ENCODE measurements at places on chromosomes 7 and 10.

DNA sequence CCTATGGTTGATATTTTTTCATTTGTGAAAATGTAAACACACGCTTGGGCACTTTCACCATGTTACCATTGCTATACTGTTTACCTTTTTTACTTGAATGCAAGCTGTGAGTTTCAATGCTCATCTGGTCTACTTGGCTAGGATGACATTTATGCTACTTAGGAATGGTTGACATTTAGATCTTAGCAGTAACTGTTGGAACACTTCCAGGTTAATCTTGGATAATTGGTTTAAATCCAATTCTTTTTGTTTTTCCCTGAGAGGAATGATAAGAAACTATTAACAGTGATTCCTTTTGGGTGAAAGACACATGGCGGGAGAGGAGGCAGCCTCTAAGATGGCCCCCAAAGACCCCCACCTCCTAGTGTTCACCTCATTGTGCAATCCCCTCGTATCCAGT is 51.4 kb upstream of the AMPH start:
- no peak for DNase-seq

- DNase-seq: no peak
These were observed 37.9 kb downstream of the VOPP1 start for GRCh38 chr7:55534262-55534915.

DNA sequence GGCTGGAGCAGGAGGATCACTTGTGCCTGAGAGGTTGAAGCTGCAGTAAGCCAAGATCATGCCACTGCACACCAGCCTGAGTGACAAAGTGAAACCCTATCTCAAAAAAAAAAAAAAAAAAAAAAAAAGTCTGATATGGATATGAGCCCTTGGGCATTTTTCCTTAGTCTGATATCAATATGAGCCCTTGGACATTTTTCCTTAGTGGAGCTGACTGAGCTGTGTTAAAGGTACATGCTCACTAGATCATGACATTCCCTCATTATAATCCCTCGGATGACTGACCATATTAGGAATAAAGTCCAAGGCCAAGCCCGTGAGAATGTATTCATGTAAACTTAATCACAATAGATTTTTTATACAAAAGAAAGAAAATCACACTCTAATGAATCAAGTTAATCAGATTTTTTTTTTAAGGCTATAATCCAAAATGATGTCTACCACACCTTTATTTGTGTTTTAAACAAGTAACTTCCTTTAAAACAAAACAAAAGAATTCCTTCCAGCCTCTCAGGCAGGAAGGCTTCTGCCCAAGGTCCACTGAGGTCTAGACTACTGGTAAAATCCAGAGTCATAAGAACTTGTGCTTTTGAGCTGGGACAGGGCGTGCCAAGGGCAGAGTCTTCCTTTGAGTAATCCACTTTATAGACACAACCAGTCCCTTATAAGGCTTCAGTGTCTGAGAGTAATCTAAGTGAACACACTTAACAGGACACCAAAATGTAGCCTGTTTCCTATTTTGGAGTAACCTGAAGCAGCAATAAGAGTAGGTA is 5.5 kb downstream of the PPA1 start:
- no peak for DNase-seq

- no peak for DNase-seq
These were observed 14.7 kb upstream of the CSGALNACT2 start for GRCh38 chr10:43123361-43124093.

- no peak for DNase-seq
These were observed 46.1 kb upstream of the SEPTIN7 start for GRCh38 chr7:35754741-35755140.

DNA sequence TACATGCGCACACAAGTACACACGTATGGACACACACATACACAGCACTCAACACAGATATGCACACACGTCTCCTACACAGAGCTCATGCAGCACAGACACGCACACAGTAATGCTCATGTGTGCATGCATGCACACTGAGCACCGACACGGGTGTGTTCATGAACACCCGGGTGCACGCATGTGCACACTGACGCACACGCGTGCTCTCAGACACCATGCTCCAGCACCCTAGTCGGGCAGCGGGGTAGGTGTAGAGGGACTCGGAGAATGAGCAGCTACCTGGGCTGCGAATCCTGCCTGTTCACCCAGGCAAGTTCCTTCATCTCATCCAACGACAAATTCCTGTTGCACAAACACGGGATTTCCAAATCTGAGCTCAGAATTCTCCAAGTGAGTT is 184.7 kb downstream of the MAD1L1 start:
- DNase-seq: no peak

GRCh38 chr10:97204826-97205679 is 19.3 kb upstream of the SLIT1 start:
- DNase-seq: no peak

- no peak for DNase-seq
These were observed 168.6 kb upstream of the ZMIZ1 start for GRCh38 chr10:78899996-78900714.

DNA sequence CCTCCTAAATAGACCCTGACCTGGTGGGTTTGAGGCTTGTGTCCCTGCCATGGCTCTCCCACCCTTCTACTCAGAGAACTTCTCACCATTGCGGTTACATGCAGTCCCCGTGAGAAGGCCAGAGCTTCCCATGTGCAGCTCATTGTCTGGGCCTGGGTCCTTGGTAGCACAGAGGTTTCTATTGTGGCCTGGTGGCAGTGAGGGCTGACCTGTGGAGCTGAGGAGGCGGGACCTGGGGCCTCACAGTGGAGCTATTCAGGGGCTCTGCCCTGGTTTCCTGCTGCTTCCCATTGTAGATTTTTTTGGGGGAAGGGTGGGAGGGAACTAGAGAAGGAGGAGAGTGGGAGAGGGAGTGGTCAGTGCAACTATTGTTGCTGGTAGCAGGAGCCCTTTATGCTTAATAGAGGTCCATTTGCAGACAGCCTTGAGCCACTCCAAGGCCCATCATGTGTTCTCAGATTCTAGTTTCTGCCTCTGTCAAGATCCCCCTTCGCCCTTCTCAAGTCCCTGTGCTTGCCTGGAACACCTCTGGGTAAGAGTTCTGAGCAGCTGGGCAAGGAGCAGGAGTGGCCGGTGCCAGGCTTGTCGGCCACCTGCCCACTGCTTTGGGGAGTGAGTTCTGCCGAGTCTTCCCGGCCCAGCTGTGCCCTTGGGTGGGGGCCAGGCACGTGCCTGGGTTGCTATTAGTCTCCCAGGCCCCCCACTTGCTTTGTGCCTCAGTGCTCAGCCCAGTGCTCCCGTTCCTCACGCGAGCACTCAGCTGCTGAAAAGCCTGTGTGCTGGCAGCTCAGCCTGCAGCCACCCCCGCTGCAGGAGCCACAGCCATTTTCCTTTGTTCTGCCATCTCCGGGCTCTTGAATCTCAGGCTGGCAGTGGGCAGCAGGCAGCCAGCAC is 10.7 kb downstream of the TSPAN14 start:
- no peak for DNase-seq

- DNase-seq: no peak
These were observed 28.9 kb downstream of the SKIDA1 start for GRCh38 chr10:21496343-21497176.

DNA sequence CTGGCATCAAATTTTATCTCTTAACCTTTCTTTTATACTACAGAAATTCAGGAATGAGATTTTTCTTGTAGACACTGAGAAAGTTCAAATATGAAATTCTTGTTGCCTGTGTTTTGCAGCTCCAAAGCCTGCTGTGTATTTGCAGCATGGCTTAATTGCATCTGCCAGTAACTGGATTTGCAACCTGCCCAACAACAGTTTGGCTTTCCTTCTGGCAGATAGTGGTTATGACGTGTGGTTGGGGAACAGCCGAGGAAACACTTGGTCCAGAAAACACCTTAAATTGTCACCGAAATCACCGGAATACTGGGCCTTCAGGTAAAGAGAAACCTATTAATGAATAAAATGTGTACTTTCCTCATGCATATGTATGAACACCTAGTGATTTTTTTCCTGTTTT is 24.8 kb downstream of the LIPK start:
- no peak for DNase-seq

- no peak for DNase-seq
These were observed 648.6 kb upstream of the GRM3 start for GRCh38 chr7:85995101-85995500.

- DNase-seq: no peak
These were observed 160.5 kb downstream of the TNS3 start for GRCh38 chr7:47421456-47421855.

DNA sequence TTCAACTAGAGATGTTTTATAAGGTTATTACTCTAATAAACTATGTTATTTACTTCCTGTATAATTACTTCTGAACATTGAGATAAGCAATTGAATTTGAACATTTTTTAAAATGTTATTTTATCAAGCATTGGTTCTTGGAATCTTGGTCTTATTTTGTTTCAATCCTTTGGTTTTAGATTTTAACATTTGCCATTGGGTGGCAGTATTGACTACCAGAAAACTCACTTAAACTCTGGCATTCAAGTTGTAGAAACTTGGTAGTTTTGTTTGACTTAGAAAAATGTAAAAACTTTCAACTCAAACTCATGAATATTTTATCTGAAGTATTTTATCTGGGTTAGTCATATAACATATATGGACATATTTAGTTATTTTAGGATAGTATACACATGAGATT is 48.1 kb downstream of the ATRNL1 start:
- DNase-seq: no peak

GRCh38 chr10:79239275-79239779 is 107.9 kb upstream of the PPIF start:
- no peak for DNase-seq

DNA sequence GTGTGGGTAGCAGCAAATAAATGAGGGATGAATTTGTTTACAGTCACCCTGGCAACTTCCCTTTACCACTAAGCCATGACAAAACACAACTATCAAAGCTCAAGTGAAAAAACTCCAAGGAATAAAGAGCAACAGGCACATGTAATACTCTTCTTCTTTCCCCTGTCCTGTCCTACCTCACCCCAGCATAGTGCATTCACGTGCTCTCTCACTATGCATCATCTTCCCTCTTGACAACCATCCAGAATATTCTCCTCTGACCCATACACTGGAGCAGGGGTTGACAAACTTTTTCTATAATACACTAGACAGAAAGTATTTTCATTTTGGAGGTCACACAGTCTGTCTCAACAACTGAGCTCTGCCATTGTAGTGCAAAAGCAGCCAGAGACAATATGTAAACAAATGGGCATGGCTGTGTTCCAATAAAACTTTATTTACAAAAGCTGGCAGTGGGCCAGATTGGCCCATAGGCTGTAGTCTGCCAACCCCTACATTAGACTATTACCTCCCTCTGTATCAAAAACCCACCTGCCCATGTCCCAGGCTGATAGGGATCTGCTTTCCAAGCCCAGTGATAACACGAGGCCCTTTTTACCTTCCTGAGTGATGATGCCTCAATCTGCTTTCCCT is 354.5 kb downstream of the FGFR2 start:
- DNase-seq: no peak

- no peak for DNase-seq
These were observed 4.6 kb downstream of the SEC23IP start for GRCh38 chr10:119896937-119897770.

- DNase-seq: no peak
These were observed 146.3 kb upstream of the CELF2 start for GRCh38 chr10:10871352-10871751.

DNA sequence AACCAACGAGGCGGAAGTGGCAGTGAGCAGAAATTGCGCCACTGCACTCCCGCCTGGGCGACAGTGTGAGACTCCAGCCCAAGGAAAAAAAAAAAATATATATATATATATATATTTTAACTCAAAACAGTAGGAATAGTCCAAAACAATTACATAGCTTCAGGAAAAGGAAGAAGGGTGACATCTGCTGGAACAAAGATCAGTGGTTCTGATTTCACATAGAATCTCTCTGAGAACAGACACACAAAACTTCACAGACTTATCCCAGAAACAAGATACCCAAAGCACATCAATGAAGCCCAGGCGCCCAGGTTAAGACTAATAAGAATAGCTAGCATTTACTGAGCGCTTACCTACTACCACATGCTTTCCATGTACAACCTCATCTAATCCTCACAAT is 45.0 kb downstream of the DNMBP start:
- no peak for DNase-seq

GRCh38 chr10:23326544-23327307 is 17.9 kb downstream of the C10orf67 start:
- no peak for DNase-seq

- no peak for DNase-seq
These were observed 112.2 kb downstream of the SEMA3C start for GRCh38 chr7:80806663-80807062.

DNA sequence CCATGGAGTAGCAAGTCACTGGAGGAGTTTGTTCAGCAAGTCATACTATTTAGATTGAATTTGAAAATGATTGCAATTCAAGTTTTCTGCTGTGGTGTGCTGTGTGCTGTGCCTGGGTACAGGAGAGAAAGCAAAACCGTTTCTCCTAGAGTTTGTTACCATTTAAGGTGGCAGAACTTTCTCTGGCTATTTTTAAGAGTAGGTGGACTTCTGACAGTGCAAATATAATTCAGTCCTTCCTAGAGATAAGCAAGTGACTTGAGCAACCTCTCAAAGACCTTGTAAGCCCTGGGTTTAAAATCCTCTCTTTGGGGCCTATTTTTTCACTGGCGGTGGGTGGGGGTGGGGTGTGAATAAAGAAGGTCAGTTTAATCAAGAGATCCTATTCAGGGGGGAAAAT is 42.9 kb upstream of the FGL2 start:
- no peak for DNase-seq

DNA sequence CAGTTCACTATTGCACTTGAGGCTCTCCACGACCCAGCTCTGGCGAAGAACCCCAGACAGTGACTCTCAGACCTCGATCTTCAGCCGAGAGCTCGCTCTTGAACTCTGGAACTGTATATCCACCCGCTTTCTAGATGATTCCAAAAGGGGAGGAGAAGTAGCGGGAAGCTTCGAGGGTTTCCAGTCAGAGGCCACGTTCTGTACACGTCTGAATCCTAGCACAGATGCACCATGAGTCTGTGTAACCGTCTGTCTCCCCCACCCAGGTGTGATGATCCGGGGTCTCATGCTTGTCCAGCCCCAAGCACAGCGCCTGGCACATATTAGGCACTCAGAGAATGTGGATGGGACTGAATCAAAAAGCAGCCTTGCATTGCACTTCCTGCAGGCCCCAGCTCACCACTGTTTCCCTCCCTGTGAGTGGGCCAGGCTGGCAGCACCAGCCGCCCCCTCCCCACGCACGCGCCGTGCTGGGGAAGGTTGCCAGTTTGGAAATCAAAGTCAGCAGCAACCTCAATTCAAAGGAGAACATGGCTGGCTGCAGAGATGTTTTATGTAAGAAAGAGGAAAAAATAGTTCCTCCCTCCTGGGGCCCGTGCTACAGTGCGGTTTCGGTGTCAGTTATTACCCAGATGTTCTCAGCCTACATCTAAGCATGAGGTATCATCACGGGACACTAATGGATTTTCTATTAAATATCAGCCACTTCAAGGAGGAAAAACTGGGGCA is 5.7 kb downstream of the GRID2IP start:
- DNase-seq: no peak
